ENCODE measurements at places on chromosomes 6 and 20.

DNA sequence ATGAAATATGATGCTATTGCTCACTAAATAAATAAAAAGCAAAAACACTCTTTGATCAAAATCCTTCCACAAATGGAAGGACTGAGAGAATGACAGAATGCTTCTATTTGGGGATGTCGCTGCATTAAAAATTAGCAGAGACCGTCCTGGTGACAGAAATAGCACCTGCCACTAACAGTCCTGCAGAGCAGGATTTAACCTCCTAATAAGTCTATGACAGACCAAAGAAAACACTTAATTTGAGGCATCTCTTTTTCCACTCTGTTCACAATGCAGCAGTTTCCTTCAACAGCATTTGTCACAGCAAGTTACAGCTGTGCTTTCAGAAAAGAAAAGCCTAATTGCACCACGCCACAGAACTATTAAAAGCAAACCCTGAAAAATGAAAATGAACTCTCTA, 140.6 kb upstream of the BEND6 start:
- DNase-seq: no peak

DNA sequence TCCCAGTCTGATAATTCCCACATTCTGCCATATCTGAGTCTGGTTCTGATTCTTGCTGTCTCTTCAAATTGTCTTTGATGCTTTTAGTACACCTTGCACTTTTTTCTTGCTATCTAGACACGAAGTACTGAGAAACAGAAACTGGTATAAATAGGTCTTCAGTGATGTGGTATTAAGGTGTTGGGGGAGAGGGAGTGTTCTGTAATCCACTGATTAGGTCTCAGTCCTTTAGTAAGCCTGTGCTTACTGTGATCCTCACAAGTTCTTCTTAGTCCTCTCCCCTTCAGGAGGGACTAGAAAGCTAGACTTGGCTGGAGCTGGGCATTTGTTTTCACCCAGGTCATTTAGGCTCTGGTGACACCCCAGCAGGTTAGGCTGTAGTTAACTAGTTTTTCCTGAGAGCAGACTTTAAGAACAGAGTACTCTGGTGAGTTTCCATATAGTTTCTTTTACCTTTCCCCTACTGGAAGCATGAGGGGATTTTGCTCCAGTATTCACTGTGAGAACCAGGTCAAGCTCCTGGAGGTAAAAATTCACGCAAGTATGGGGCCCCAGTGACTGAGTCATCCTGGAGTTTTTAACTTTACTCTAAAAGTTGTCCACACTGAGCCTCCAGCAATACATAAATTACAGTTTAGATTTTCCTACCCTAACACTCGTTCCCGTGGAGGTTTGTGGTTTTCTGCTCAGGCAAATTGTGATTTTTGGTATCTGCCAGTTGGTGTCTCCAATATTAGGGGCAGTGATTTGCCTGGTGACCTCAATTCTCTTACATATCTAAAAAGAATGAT, 154.6 kb downstream of the CDKAL1 start:
- no peak for DNase-seq

- DNase-seq: no peak
These were observed 178.2 kb upstream of the THEMIS start for GRCh38 chr6:128079021-128079420.

DNA sequence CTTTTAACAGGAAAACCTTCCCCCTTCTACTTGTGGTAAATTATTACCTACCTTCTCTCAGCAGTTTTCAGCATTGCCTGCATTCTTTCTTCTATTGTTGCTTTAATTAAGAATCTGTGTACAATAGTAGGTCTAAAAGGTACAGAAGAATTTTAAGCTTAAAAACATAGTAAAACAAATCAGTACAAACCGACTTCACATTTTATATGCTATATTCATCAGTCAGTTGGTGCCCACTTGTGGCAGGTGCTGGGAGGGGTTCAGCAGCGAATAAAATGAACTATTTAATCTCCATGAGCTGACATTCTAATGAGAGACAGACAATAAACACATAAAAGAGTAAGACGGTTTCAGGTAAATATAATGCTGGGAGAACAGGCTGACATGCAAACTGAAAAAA, 73.4 kb upstream of the FBXO30 start:
- DNase-seq: no peak

- no peak for DNase-seq
These were observed 43.6 kb downstream of the USP45 start for GRCh38 chr6:99471638-99472037.

GRCh38 chr6:157759028-157759427, 64.0 kb upstream of the SNX9 start:
- DNase-seq: no peak

GRCh38 chr20:17490501-17490900, 40.7 kb downstream of the BFSP1 start:
- no peak for DNase-seq

DNA sequence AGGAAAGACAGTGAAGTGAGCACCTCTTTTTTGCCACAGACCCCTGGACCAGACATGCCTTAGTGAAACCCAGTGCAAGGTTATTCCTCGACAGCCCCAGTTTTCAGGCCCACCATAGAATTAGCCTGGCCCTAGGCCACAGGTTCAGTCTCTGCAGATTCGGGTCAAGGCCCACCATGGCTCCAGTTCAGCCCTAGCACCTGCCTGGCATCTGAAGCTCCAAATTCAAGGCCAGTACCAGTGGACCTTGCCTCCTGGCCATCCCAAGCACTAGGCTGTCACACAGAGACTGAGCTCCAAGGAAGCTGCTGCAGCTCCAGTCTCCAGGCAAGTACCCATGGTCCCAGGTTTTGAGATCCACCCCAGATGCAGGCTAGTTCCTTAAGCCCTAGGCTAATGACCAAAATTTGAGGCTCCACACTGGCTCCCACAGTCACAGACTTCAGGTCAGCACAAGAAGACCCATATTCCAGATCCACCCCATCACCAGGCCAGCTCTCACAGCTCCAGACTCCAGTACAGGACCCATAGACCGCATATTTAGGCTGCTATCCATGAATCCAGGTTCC, 877.5 kb upstream of the ADGRB3 start:
- no peak for DNase-seq

All from activated gamma-delta T cell (primary cell).